ENCODE measurements at places on chromosomes 12 and 14.

- no peak for DNase-seq
Observed at GRCh38 chr12:21239866-21240265, 94.9 kb downstream of the SLCO1A2 start.

GRCh38 chr12:111192647-111193046 lies 176.2 kb downstream of the PHETA1 start:
- DNase-seq: no peak

GRCh38 chr12:93667672-93668071 lies 9.5 kb upstream of the CRADD start:
- no peak for DNase-seq

GRCh38 chr12:132447731-132448462 lies 42.1 kb upstream of the FBRSL1 start:
- no peak for DNase-seq

DNA sequence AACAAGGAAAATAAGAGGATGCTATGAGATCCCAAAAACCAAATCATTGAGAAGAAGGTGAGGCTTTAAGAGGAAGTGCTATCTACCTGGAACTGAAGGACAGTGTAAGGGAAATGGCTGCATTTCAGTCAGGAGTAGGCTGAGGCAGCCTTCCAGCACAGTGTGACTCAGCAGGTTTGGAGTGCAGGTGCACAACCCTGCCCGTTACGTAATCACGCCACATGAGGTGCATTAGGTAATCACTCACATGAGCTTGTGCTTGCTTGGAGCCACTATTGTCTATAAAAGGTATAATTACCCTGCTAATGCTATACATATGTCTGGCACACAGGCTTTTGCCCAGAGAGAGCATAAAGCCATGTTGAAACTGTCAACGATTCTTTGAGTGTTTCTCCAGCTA lies 74.9 kb downstream of the DIO2 start:
- no peak for DNase-seq

GRCh38 chr12:944211-944610 lies 5.3 kb downstream of the RAD52 start:
- no peak for DNase-seq

DNA sequence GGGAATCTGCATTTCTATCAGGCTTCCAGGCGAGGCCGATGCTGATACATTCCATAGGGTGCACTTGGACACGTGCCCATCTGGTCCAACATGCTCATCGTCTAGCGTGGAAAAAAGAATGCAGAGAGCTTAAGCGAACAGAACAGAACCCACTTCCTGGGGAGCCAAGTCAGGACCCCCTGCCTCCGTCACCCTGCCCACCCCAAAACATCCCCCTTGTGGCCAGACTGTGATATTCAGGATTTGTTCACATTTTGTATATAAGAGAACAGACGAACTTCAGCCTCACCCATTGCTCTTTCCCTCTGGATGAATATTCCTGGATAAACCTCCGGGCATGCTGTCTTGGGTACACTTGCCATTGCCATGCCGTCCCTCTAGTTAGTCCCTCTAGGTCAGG lies 4.3 kb upstream of the PIWIL1 start:
- no peak for DNase-seq

DNA sequence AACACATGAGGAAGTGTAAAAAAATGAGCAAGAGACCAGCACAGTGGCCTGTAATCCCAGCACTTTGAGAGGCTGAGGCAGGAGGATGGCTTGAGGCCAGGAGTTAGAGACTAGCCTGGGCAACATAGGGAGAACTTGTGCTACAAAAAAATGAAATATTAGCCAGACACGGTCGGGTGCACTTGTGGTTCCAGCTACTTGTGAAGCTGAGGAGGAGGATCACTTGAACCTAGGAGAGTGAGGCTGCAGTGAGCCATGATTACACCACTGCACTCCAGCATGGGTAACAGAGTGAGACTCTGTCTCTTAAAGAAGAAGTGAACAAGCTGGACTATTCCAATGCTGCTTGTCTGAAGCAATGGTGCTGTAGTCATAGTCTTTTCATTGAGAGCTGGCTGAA lies 36.3 kb upstream of the MAP3K9 start:
- DNase-seq: no peak

GRCh38 chr14:89466944-89467343 lies 49.9 kb upstream of the FOXN3 start:
- no peak for DNase-seq

DNA sequence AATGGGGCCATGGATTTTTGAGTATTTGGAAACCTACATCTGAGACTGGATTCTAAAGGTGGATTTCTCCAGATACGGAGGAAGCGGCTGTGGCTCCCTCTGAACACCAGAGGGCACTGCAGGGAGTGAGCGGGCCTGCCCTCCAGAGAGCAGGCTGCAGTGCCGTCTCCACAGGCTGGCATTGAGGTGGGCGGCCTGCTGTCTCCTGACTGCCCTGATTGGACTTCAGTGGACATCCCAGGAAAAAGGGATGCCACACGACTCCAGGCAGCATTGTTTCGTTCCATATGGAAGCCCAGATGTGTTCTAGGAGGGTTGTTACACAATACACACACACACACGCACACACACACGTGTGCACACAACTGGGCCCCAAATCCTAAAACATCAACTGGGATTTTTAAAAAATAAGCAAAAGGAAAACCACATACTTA lies 20.9 kb upstream of the ANO2 start:
- DNase-seq: peak; percentile 28

DNA sequence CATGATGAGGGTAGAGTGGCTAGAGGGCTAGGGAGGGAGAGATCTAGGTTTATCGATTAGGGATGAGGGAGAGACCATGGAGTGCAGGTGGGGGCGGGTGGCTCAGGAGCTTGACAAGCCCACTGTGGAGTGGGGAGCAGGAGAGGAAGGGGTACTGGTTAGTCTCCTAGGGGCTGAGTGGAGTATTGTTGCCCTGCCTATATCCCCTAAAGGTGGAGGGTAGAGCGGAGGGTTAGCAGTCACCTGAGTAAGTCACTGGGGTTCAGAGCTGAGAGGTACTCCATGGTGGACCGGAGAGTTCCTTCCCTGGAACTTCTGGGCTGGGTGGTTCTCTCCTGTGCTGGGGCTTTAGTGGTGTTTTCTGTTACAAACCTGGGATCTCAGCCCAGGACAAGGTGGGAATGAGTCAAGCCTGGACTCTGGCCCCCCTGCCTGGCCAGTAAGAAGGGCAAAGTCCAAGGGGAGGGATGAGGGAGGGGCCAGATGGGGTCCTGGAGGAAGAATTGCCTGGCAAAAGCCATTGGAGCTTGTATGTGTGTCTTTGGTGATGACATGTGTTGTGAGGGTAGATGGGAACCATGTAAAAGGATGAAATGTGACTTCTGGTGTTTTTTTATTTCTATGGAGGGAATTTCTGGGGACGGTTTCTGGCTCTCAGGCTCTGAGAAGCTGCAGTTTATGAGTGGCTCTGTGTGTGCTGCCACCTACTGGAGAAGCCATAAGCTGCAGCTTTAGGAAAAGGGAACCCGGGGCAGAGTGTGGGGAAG lies at the start of gene CIDEB:
TSS of gene CIDEB (minus strand) at position 403 of the 767 bp plus-strand sequence. CDS start at position 284, 119 bp downstream.
- DNase-seq: peak; percentile 99

- DNase-seq: no peak
Observed at GRCh38 chr12:52185400-52185967, 6.3 kb downstream of the KRT80 start.

- no peak for DNase-seq
Observed at GRCh38 chr12:123937707-123938591, 34.7 kb downstream of the CCDC92 start.

GRCh38 chr14:59316151-59316830 lies 127.8 kb downstream of the DAAM1 start:
- no peak for DNase-seq
